SK-MEL-5 (cell line): ENCODE measurements at places on chromosomes 3 and 15.

- no peak for DNase-seq
Observed at GRCh38 chr3:118988198-118989130, 46.2 kb downstream of the IGSF11 start.

GRCh38 chr15:69881302-69881670 lies 216.4 kb downstream of the TLE3 start:
- DNase-seq = no peak

- peak; percentile 65 for DNase-seq
Observed at GRCh38 chr3:100893590-100893989, 99.6 kb downstream of the ABI3BP start.

GRCh38 chr15:100033140-100033857 lies 300.1 kb upstream of the LYSMD4 start:
- DNase-seq = no peak

GRCh38 chr3:114218578-114219185 lies 18.7 kb downstream of the ZNF80 start:
- DNase-seq = no peak

GRCh38 chr3:56076746-56077145 lies 391.5 kb downstream of the ERC2 start:
- DNase-seq = no peak

- no peak for DNase-seq
Observed at GRCh38 chr15:77517579-77517978, 96.9 kb downstream of the HMG20A start.

- no peak for DNase-seq
Observed at GRCh38 chr3:525415-525814, 328.9 kb downstream of the CHL1 start.

- DNase-seq = no peak
Observed at GRCh38 chr15:80007532-80007931, 36.5 kb upstream of the BCL2A1 start.

DNA sequence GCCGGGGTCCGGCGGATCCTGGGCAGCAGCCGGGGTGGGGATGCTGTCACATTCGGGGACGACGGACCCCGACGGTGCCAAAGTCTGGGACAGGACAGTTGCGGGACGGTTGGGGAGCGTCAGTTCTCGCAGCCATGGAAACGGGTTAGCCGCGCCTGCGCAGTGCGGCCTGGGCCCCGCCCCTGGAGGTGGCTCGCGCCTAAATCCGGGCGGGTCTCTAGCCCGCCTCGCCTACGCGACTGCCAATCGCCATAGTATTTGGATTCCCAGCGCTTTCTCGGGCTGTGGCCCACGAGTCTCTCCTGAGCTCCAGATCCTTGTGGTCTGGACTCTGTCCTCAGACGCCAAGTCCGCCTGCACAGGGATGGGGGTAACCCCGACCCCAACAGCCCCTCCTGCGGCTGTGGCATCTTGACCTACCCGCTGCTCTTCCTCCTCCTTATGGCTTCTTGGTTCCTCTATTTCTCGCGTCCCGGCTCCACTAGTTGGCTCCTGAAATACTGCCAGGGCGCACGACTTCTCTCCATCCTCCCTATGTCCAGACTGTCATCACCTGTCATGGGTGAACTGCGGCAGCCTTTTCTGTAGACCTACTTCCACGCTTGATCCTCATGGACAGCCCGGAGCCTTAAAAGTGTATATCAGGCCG lies at the start of gene ZMYND10:
Gene ZMYND10, minus strand, starts transcription at position 147 of the 649 bp plus-strand sequence. CDS start 153 bp downstream, outside the sequence.
- DNase-seq = peak; percentile 69

- DNase-seq = no peak
Observed at GRCh38 chr3:97201814-97202213, 387.4 kb downstream of the EPHA6 start.

DNA sequence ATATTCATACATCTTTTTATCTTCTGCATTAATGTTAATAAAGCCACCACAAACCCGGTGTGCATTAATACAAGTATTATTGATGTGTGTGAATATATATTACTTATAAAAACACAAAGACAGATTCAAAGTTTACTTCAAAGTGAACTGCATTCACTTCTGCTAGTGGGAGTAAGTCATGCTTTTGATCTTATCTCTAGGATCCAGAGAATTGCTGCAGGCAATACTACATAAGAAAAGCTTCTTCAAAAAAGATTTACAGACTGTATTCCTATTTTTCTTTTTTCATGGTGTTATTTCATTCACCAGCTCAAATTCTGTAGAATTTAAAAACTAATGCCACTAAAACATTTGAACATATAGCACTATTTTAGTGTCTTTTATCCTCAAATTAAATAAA lies 87.5 kb upstream of the CBLB start:
- DNase-seq = peak; percentile 56

- no peak for DNase-seq
Observed at GRCh38 chr3:57755368-57755675, 787 bp upstream of the SLMAP start.

DNA sequence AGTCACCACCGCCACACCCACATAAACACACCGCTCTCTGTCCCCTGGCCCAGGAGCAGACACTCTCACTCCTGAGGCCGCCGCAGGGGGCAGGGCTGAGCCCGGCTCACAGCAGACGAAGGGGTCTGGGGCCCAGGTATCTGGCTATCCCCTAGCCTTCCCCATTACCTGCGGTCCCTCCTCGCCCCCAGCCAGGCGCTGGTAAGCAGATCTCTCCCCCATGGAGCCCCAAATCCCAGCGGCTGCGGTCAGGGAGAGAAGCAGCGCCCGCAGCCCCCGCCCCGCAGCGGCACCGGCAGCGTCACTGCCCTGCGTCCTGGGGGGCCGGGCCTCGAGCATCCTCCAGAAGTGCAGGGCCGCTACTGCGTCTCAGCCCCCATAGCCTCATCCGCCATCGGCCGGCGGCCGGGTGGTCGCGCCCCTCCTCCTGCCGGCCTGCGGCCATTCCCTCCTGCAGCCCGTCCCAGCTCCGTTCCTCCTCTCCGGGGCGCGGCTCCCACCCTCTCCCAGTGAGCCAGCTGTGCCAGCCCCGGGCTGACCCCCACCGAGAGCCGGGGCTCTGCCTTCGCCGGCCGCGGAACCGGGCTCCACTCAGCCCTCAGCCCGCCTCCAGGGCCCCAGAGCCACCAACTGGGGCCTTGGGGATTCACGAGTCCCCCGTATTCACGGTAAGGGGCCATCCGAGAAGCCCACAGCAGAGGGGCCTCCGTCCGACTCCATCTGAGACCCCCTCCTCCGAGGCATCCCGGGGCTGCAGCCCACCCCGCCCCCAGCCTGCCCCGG lies 13.1 kb downstream of the TNK2 start:
- peak; percentile 57 for DNase-seq

GRCh38 chr15:88187195-88187594 lies 69.3 kb downstream of the NTRK3 start:
- no peak for DNase-seq

DNA sequence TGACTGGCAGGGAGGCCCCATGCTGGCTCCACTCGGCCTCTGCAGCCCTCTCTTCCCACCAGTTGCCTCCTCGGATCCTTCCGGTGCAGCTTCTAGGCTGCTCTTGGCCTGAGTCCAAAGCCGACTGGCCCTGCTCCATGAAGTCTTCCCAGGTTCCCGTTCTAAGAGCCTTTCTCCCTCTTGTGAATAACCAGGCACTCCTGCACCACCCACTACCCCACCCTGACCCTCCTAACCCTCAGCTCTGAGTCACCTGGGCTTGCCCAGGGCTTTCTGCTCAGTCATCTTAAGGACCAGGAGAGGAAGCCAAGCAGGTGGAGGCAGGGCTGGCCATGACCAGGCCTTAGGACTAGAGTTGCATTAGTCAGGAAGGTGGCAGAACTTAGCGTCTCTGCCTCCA lies 28.1 kb upstream of the CNBP start:
- DNase-seq = peak; percentile 57

- DNase-seq = peak; percentile 96
Observed at GRCh38 chr15:40160689-40161688, at the start of gene BUB1B. Gene BUB1B (plus strand): TSS chr15:40161069. CDS start chr15:40161221, 152 bp downstream.

DNA sequence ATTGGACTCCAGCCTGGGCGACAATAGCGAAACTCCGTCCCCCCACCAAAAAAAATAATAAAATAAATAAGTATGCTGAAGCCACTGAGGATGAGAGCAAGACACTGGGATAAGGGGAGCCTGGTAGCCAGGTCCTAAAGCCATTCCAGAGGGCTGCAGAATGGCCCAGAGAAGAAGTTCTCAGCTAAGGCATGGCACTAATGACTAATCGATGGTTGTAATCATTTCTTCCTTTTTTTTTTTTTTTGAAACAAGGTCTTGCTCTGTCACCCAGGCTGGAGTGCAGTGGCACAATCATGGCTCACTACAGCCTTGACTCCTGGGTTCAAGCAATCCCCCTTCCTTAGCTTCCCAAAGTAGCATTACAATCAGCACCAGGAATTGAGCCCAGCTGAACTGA lies 25.6 kb upstream of the ZNF774 start:
- no peak for DNase-seq
